Progenitor cell of endocrine pancreas (in vitro differentiated cells): ENCODE measurements at places on chromosomes 5 and 9. TPM values are rescaled to one million over a fixed set of nuclear protein-coding genes. Genes with fewer than 3 reads are reported as not detected.

Gene BTNL8
- total RNA-seq, result not detected in 2 replicates

Gene NDOR1
- total RNA-seq, result 35.1 and 37.4 TPM in 2 replicates

Gene ELOVL7
- 14.5 and 18.0 TPM in 2 replicates for total RNA-seq

Gene GPR21
- total RNA-seq, result 2.9 and 3.4 TPM in 2 replicates

GRCh38 chr5:165029099-165029870 is 1523.9 kb downstream of the MAT2B start:
- H3K4me3 ChIP-seq, result no peak overlapping the region
- no peak for DNase-seq
- H3K27me3 ChIP-seq, result no peaks in the 10 kb centered on the region
- no peak overlapping the region for H3K27ac ChIP-seq
- H3K4me1 ChIP-seq, result no peaks in the 10 kb centered on the region
- H3K36me3 ChIP-seq, result no peaks in the 10 kb centered on the region

GRCh38 chr9:109449036-109449798 is 48.9 kb downstream of the PTPN3 start:
- peaks cover 4% of the 10 kb centered on the region for H3K4me1 ChIP-seq
- H3K36me3 ChIP-seq, result no peaks in the 10 kb centered on the region
- H3K27ac ChIP-seq, result no peak overlapping the region
- no peak for DNase-seq

- H3K36me3 ChIP-seq, result no peaks in the 10 kb centered on the region
- peaks cover 14% of the 10 kb centered on the region for H3K4me1 ChIP-seq
- no peak for DNase-seq
Measured at GRCh38 chr5:127094161-127094814, 21.0 kb upstream of the C5orf63 start.

- peaks cover 19% of the 10 kb centered on the region for H3K4me1 ChIP-seq
- H3K36me3 ChIP-seq, result no peaks in the 10 kb centered on the region
- no peak for DNase-seq
- H3K4me3 ChIP-seq, result no peak overlapping the region
Measured at GRCh38 chr5:151886546-151887275, 37.9 kb downstream of the GLRA1 start.

- no peaks in the 10 kb centered on the region for H3K36me3 ChIP-seq
- DNase-seq, result no peak
- H3K27me3 ChIP-seq, result peaks cover 31% of the 10 kb centered on the region
Measured at GRCh38 chr9:127218818-127219217, 45.8 kb upstream of the GARNL3 start.

DNA sequence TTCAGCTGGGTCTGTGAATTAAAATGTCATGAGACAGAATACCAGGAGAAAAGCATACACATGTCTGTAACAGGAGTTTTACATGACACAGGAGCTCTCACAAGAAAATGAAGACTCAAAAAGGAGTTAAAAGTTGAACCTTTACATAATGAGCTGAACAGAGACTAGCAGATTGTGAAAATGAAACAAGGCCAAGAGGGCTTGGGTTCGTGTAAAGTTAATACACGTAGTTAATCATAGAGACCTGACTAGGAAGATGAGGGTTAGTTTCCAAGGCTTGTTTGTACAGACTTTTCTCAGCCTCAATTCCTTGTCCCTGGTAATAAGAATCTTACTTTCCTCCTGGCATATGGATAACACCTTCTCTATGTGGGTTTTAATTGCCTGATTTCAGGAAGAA is 1294.0 kb downstream of the MAT2B start:
- H3K27ac ChIP-seq, result no peak overlapping the region
- no peak for DNase-seq
- H3K36me3 ChIP-seq, result peaks cover 10% of the 10 kb centered on the region
- no peaks in the 10 kb centered on the region for H3K4me1 ChIP-seq
- no peaks in the 10 kb centered on the region for H3K27me3 ChIP-seq
